ENCODE measurements at places on chromosomes 1 and 21.
A peak's percentile ranks its signal among the peaks of the same experiment; 100 is the strongest.

GRCh38 chr1:31248276-31248675 lies 8.6 kb upstream of the NKAIN1 start:
- no peak for DNase-seq

- no peak for DNase-seq
Measured at GRCh38 chr1:163090321-163090945, 21.3 kb downstream of the RGS4 start.

DNA sequence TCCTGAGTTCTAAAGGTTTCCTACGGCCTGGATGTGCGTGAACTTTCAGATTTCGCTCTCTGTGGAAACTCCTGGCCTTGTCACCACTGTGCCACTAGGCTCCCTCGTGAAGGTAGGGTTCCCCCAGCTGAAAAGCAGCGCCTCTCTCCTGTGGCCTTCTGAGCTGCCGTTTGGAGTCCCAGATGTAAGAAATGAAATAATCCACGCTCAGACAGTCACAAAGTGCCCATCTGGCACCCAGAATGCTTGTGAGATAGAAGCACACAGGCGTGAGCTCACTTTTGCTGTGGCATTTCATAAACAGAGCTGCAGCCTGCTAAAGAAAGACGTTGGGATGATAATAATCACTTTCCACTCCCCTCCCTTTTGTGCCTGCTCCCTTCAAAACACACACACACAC lies 65.8 kb downstream of the LMO4 start:
- no peak for DNase-seq

DNA sequence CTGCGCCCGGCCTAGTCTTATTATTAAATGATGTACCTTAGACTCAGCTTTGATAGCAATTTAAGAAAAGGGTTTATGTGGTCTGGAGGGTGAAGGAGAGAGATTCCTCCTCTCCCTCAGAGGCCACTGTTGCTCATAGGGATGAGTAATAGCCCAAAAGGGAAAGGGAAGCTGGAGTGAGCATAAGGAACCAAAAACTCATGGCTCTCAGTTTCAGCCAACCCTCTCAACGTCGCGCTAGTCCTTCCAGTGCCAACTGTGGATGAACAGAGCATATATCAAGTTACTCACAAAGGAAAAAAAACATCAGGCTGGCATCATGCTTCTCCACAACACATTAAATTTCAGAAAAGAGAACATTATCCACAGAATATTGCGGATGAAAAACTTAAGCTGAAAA lies 8.3 kb upstream of the GPR89B start:
- DNase-seq, result no peak

DNA sequence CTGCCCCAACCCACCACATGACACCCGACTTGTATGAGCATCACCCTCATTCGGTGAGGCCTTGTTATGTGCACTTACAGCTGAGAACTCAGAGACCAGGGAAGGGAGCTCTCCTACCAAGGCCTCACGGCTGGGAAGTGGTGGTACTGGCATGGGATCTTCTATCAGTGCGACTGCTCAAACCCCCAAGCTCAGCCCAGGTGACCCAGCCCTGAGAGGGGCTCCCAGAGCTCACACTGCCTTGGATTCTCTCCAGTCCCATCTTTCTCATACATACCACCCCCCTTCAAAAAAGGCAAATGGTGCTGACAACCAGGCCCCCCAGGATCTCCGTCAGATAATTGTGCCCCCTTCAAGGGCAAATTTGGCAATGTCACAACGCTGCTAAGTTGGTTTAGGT lies 777 bp upstream of the PLA2G2F start:
- no peak for DNase-seq

DNA sequence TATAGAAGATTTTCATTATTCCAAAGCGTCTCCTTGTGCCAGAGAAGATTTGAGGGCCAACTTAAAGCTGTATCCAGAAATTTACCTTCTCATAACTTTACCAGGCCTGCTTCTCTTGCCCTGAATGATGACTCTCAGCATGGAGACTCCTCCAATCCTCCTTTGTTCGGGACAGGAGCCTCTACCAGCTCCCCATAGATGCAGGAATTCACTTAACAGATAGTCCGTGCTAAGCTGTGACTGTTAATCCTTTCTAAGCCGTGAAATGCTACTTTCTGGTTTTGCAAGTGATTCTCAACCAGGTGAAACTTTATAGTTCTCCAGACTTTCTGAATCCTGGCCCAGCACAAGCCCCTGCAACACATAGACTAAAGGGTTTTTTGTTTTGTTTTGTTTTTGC lies 31.8 kb upstream of the KCND3 start:
- no peak for DNase-seq

GRCh38 chr1:76229279-76230005 lies 154.9 kb downstream of the ST6GALNAC3 start:
- DNase-seq, result no peak

DNA sequence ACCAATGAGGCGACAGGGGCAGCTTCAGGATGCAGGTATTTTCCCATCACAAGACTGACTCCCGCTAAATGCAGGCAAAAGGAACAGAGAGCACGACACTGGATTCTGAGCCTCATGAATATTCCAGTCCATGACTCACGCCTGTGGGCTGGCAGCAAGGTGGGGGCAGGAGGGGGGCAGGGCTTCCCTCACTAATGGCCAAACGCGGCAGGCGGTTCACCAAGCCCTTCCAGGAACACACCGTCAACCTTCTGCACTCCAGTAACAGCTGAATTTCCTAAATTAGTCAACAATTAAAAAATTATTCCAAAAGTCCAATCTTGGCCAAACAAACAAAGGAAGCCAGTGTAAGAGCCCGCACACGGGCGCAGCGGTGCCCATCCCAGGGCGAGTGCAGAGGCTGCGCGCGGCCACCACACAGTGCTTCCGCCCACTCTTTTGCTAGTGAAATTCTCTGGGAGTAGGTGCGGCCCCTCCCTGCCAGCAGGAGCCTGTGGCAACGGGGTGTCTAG lies 12.5 kb upstream of the GPR153 start:
- no peak for DNase-seq

GRCh38 chr1:119139403-119139802 lies 1.1 kb downstream of the WARS2 start:
- peak; percentile 77 for DNase-seq

DNA sequence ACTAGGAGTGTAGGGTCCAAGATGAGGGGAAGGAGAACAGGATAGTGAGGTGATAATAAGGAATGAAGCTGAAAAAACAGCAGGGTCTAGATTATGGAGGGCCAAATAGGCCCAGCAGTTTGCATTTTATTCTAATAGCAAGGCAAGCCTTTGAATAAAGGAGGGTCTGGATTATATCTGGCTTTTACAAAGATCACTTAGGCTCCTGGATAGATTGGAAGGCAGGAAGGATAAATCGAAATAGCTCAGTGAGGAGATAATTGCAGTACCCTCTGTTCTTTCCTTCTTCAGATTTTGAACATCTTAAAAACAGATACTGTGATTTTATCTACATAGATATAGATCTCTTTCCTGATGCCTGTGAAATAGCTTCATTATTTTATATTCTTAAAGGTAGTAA lies 53.8 kb upstream of the PTGFR start:
- DNase-seq, result no peak

DNA sequence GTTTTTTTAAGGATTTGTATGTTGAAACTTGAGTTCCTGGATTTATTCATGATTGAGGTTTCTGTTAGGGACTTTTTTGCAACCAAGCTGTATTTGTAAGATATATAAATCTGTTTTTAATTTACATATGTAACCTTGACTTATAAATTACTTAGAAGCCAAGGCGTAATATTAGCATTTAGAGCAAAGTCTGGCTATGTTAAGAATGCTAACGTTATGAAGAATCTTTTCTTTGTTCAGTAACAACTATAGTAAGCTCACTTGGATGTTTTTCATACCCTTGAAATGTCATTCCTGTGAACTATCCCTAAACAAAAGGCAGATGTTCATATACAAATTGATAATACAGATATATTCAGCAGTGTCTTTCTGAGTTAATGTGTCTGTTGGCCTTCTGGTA lies 155.3 kb downstream of the MAGI3 start:
- DNase-seq, result no peak

DNA sequence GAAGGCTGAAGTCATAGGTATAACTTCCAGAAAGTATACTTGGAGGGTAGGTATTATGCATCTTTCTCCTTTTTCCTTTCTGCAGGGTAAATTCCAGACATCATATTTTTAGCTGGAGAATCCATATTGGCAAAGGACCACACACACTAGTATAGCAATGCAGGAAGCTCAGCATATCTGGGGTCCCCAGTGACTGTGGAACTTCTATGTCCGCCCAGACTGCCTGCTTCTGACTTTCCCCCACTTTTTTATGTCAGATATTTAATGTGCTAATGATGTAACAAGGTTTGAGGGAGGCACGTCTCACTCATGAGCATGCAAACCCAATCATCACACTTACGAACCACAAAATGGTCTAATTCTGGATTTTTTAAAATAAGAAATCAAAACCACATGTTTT lies 90.4 kb downstream of the BACH1 start:
- DNase-seq, result no peak

DNA sequence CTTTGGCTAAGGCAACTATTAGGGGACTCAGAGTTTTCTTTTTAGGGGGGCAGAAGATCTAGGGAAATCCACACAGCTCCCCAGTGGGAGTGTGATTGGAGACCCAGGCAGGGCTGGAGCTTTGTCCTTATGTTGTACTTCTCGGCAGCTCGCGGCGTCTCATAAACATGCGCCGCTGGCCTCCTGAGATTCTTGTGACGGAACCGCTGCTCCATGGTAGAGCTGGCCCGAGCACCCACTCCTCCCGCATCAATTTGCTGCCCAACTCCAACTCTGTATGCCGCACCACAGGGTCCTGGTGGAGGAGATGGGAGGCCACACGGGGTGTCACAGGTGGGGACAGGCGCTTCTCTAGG lies 143.9 kb downstream of the GALNT2 start:
- DNase-seq, result no peak

GRCh38 chr21:20646431-20647165 lies 351.6 kb upstream of the NCAM2 start:
- DNase-seq, result no peak

- no peak for DNase-seq
Measured at GRCh38 chr1:206666954-206667665, 17.6 kb upstream of the MAPKAPK2 start.

DNA sequence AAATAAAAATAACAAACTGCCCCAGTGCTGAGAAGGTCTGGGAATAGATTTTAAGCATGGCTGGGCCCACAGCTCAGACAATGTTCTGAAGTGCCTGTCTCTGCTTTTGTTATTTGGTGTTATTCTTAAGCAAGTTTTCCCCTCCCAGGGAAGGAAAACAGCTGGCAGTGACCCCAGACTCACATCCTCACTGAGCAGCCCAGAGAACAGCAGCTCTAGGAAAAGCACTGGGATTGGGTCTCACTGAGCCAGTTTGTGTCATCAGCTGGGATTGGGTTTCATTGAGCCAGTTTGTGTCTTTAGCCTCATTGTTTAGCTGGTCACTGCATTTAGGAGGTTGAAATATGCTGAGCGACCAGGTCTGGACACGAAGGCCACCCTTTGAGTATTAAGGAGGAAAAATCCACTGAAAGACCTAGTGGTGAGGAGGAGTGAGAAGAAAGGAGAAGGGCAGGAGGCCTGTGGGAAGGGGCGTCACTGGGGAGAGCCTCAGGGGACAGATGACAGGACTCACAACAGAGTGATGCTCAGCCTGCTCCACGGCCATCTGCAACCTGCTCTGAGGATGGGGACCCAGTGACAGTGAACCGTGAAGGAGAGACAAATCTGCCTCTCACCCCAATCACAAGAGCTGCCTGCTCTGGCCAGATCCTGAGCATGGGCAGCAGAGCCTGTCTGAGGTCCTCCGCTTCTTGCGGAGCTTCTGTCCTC lies 103.8 kb downstream of the TOMM20 start:
- no peak for DNase-seq

DNA sequence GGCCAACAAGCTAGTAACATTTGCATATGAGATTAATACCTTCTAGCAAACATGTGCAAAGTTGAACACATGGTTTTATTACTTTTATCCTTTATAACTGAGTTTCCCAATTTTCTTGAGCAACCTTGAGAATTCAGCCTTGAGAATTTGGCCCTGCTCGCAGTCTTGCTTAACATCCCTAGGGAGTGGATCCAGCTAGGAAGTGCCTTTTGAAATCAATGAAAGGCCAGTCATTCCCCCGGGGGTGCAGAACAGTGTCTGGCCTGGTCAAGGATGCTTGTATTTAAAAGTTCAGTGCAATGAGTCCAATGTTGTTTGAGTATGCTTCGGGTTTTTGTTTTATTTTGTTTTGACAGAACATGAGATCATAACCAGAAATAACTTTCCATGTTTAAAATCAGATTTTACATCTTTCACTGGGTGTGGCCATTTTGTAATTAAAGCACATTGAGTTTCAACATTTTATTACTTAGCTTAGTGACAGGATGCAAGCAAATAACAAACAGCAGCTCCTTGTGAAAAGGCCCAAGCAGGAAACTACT lies 16.7 kb downstream of the PALMD start:
- DNase-seq, result no peak

DNA sequence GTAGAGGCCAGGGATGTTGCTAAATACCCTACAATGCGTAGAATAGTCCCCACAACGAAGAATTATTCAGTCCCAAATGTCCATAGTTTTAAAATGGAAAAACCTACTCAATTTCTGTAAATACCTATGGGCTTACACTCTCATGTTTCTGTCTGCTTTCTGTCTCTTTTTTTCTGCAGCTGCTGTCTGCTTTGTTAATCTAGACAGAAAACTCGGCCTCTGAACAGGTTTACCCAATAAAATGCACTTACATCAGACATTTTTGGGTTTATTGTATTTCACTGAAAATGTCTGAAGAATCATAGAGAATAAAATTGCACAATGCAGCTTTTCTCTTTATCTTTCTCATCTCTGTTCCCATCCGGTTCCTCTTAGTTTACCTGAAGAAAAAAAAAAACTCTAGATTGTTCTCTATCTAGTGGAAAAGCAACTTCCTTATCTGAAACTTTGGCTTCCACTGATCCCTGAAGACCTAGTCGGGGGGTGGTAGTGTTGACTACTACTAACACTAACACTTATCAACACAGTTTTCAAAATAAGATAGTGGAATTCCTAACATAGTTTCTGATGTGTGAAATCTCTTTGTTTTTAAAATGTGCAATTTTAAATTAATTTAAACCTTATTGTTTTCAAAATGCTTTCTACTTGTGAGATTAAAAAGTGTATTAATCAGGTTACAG lies 76.9 kb upstream of the CCDC190 start:
- no peak for DNase-seq

DNA sequence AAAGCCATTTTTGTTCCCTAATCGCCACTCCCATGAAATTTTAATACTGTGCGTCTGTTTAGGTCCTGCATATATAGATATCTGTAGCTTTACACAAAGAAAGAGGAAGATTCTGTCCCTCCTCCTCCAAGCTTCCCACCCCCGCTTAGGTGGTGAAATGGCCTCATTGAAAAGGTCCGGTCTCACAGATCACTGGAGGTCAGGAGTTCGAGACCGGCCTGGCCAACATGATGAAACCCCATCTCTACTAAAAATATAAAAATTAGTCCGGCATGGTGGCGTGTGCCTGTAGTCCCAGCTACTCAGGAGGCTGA lies 20.9 kb downstream of the SLC2A7 start:
- DNase-seq, result no peak

All from CD4-positive, alpha-beta T cell treated with Interleukin-4 for 1 hour (primary cell).